Activated naive CD8-positive, alpha-beta T cell treated with anti-CD3 and anti-CD28 coated beads for 36 hours (primary cell): ENCODE measurements at places on chromosomes 4 and X. TPM values are rescaled to one million over a fixed set of nuclear protein-coding genes. Genes with fewer than 3 reads are reported as not detected.

DNA sequence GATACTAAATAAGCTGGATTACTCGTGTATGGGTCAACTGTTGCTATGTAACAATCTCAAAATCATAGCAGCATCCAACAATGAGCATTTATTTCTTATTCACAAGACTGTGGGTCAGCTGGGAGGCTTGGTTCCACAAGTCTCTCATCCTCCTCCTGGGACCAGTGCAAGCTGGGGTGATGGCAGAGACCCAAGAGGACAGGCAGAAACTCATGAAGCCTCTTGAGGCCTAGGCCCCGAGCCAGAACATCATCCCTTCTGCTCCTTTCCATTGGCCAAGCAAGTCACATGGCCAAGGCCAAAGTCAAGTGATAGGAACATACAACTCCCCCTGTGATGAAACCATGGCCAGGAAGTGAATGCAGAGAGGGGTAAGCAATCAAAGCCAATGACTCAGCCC is 422.1 kb downstream of the BCOR start:
- DNase-seq: no peak

Gene RRH
- not detected for total RNA-seq

DNA sequence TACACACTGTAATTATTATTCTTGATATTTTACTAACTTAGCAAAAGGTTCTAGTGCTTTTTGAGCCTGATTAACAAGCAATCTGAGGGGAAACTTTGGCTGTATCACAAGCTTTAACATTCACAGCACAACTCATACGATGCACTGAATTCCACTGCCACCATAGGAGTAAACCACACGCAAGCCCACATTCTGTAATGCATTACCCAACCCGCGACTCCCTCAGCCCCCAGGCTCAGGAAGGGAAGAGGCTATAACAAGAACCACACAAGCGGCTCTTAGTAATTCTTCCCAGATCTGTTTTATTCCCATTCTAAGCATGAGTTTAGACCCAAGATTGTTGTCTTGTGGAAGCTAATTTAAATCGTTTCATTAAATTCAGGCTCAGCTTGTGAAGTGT is 138.5 kb upstream of the TBL1X start:
- no peak for DNase-seq

DNA sequence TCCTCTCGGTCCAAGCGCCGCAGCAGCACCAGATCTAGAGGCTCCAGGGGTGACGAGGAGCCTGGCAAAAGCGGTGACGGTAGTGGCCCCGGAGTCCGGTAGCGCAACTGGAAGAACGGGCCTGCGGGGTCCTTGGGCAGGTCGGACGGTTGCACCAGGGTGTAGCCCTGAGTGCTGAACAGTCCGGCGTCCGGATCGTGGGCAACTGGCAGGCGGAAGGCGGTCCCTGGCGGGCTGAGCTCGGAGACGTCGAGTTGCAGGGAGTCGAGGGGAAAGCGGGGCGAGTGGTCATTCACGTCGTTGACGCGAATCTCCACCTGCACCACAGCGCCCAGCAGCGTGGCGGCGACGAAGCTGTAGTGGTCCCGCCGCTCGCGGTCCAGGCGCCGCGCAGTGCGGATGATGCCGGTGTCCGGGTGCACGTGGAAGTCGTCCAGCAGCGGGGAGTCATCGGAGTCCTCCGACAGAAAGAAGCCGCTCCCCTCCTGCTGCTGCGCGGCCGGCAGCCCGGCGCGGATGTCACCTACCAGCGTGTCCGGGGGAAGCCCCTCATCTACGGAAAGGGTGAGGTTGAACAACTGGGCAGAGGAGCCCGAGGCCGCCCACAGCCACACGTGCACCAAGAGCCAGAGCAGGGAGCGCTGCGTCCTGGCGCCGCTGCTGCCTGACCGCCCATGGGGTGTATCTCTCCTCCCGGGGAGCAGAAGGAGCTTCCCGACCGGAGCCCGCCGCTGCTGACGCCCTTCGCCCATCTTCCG is 837 bp downstream of the DCHS2 start:
- peak; percentile 35 for DNase-seq

GRCh38 chrX:56728752-56729151 is 291 bp upstream of the NBDY start:
- peak; percentile 2 for DNase-seq

DNA sequence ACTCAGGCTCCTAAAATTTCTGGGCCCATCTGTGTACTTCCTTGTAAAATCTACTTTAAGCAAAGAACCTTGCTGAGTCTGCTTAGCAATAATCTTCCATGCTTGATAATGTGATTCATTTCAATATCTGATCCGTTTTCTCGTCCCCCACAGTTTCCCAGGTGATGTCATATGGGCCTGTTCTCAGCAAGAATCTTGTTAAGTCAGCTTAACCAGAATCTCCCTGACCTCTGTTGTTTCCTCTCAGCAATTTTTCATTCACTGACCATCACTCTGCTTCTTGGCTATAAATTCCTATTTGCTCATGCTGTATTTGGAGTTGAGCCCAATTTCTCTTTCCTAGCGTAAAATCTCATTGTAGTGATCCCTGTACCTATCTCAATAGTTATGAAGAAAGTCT is 13.9 kb downstream of the CSN2 start:
- no peak for DNase-seq

Gene MAGEB1
- not detected for total RNA-seq

GRCh38 chr4:19005211-19005610 is 983.7 kb upstream of the LCORL start:
- DNase-seq: no peak

- no peak for DNase-seq
Observed at GRCh38 chrX:114338870-114339269, 245.0 kb upstream of the HTR2C start.

DNA sequence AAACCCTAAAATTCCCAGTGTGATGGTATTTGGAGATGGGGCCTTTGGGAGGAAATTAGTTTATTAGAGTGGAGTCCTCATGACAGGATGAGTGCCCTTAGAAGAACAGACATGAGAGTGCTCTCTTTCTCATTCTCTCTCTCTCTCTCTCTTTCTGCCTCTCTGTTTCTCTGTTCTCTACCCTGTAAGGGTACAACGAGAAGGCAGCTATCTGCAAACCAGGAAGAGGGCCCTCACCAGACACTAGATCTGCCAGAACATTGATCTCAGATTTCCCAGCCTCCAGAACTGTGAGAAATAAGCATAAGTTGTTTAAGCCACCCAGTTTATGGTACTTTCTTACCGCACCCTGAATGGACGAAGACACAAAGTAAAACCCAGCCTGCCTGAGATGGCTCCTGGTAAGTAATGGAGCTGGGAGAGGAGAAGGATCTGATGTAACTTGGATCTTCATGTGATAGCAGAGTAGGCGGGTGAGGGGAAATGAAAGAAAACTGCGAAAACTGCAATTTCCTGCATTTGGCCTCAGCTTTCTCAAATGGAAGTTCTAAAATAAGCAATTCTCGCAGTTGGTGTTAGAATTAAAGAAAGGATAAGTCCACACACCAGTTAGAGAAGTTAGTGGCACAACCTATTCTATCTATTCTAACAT is 8.7 kb upstream of the CDS1 start:
- no peak for DNase-seq

DNA sequence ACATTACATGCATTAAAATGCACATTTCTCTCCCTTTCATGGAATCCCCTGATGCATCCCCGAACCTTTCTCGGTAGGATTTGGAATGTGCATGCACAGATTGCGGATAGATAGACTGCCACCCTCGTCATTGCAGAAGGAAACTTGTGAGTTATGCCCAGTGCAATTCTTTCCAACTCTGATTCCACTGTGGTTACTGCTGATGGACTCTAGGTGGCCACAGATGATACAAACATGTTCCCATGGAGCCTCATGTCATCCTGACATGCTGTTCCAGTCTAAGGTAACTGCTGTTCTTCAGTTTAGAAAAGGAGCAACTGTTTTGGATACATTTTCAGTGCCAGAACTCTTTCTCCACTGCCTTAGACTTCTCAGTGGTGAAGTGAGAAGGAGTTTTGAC is 9.1 kb upstream of the VCX3B start:
- no peak for DNase-seq

- no peak for DNase-seq
Observed at GRCh38 chr4:164313853-164314252, 440.1 kb upstream of the SMIM31 start.

Gene XAGE1A
- not detected for total RNA-seq

- no peak for DNase-seq
Observed at GRCh38 chr4:24363751-24364150, 220.6 kb downstream of the DHX15 start.

DNA sequence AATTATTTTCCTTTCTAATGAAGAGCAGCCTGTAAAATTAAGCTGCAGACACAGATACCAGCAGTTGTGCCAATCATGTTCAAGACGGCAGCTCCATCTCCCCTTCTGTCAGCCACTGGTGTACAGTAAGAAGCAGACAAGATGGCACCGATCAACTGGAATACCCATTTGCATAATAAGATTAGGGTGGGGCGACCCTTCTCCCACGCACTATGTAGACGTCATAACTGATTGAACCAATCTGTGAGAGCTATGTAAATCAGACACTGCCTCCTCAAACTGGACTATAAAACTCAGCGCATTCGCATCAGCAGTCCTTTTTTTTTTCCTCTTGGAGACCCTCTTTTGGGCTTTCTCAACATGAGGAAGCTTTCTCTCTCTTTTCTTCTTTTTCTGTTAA is 40.4 kb upstream of the INTS6L start:
- DNase-seq: no peak

DNA sequence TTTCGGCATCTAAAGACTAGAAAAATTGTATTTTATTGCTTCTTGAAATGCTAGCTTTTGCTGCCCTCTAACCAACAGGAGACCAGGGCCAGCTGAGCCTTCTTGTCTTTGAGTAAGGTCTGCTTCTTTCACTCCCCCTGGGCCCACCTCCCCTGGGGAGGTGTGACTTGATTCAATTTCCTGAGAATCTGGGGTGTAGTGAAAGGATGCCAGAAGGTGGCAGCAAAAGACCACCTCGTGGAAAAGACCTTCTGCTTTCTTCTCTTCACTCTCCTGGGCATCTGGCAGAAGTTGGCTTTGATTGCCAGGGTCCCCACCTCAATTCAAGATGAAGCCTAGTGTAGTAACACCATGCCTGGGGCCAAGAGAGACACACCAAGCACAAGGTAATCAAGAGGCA is 96.5 kb upstream of the MAOA start:
- peak; percentile 8 for DNase-seq

DNA sequence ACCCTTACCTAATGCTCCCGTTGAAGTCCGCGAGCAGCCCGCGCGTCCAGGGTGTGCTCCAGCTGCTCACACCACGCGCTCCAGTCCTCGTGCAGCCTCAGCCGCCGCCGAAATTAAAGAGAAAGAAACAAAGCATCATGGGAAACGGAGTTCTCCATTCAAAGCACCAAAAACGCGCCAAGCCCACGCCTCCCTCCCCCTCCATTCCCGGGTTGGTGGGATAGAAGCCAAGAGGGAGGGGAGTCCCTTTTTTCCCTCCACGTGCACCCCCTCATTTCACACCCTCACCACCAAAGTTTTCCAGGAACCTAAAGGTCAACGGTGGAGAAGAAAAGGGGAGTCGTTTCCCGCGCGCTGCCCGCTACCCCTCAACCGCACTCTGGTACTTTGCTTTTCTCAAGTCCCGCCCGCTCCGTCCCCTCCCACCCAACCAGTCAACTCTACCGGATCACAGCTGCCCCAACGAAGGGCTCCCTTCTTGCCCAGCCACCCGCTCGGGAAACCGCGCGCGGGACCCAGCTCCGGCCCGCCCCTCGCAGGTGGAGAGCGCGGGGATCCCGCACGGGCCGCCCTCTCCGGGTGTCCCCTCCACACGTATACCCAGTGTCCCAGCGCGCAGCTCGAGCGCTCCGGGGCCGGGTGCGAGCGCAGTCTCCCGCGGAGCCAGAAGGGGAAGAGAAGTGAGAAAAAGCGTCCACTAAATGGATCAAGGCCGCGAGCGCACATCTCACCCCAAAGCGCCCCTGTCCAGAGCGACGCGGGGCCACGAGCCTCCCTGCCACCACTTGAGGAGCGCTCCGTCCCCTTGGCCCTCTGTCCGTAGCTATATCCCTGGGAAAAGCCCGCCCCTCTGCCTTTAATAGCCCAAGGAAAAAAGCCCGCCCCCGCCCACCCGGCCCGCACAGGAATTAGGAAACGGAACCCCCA is 65.1 kb upstream of the CCDC160 start:
- peak; percentile 56 for DNase-seq

GRCh38 chrX:130575831-130576389 is 174.1 kb downstream of the RBMX2 start:
- peak; percentile 3 for DNase-seq

DNA sequence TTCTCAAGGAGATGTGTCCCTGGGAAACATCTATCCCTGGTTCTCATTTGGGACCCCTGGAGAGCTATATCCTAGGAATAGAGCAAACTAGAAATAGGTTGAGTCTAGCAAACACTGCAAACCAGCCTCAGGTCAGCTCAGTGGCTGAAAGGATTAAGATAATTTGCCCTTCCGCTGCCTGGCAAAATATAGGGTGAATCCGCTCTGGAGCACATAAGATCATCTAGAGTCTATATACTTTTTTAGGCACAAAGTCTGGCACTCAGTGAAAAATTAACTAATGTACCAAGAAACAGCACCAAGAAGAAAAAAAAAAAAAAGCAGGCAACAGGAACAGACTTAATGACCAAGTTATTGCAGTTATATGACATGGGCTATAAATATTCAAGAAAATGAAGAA is 7.3 kb upstream of the GUCY2F start:
- DNase-seq: no peak

GRCh38 chr4:40536032-40536431 is 93.6 kb downstream of the RBM47 start:
- DNase-seq: no peak

Gene GAGE12J
- not detected for total RNA-seq
